Lung (tissue), 17 donors: ENCODE measurements at places on chromosomes 3 and 15.

DNA sequence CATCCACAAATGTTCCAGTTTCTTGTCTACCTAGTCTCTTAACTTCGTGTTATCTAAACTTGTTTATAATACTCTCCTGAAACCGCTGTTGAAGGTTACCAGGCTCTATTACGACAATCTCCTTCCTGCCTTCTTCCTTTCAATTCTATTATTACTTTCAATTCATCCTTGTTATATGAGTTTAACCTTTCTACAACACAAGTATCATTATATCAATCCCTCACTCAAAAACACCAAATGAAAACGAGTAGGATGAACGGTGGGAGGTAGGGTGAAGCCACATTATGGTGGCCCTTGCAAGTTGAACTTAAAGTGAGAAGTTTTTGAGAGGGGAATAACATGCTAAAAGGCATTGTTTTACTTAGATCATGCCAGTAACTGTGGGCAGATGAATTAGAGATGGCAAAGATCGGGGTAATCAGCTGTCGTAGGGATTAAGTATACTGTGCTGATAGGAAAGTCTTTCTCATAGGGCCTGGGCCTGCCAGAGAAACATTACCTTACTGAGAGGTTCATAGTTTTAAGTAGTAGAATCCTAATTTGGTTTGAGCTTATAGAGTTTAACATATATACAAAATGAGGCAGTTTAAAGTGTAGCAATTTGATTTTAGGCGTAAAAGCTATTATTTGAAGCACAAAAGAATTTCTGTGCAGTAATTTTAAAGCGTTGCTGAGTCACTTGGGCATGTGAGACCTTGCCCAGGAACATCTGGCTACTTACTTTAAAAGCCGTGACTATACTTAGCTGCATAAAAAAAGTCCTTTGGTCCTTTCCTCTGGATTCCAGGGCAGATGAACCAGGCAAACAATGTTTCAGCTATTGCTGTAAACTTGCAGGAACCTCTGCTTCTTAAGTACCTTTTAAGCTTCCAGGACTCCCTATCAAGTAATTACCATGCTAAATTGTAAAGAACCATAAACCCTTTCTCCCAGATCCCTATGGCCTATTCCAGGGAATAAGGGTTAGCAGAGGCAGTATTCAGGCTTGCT, 3.3 kb upstream of the CEP97 start:
- DNase-seq = no peak

DNA sequence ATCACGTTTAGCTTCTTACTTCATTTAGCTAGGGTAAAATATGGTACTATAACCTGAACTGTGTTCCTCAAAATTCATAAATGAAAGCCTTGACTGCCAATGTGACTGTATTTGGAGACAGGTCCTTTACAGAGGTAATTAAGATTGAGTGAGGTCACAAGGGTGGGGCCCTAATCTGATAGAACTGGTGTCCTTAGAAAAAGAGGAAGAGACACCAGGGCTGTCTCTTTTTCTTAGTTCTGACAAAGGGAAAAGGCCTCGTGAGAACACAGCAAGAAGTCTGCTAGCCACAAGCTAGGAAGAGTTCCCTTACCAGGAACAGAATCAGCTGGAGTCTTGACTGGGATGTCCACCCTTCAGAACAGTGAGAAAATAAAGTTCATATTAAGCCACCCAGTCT, 162.7 kb downstream of the GMNC start:
- no peak for DNase-seq

GRCh38 chr3:178263236-178263916, 272.9 kb upstream of the KCNMB2 start:
- peak; percentile 33 for DNase-seq

DNA sequence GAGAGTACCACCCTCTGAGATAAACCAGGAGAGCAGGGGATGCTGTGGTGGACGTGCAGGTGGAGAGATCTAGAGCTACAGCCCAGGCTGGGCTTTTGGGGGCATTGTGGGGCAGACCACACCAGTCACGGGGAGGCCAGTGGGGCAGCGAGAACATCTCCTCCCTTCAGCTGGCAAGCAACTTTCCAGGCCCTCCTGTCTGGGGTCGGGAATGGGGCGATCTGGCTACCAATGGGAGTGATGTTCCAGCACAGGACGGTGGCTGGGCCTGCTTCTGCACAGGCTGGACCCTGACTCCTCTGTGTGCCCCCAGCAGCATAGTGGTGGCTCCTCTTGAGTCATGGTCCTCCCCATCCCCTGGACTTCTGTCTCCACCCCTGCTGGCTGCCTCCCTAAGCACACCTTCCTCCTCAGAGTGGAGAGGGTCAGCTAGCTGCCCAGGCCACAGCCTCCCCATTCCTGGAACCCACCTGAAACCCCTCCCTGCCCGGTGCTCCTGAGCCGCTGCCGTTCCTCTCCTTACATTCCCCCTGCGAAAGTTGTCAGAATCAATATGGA, 16.1 kb downstream of the IRAK2 start:
- no peak for DNase-seq
